ENCODE measurements at places on chromosomes 1 and 21.

DNA sequence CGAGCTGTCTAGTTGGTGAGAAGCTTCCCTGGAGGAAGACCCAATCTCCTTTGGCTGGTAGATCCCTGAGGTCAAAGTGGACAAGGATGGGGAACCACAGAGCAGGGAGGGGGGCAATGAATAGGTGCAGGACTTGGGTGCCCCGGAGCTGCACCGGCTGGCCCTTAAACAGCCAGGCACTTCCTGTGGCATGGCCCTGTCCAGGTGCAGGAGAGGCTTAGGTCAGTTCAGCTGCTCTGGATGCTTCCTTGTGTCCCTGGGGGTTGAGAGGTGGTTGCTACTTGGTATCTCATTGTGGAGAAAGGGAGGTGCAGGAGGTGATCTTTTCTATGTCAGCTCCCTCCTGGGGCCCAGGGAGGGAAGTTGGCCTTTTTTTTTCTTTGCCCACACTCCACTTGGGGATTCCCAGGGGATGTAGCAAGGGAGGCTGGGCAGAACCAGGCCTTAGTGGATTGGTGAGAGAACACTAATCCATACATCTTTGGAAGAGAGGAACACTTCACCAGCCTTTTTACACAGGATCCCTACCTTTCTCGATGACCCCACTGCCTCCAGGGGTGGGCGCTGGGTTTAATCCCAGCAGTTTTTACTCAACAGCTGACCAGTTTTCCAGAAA lies 1.2 kb upstream of the ST3GAL3 start:
- no peak for DNase-seq

DNA sequence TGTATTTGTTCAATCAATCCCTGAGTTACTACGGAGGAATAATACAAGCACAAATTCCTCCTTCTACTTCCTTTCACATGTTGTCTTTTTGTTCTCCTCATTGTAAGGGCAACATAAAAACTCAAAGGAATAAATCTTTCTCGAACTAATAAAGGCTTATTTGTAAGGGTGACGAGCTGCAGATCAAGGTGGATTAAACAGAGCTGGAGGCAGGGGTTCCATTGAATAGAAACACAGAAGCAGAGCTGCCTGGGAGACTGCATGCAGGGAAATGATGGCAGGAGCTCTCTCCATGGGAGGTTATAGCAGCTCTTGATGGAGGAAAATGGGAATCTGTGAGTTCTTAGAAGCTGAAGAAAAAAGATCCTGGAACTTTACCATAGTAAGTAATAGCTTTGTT lies 160.2 kb downstream of the CYYR1 start:
- DNase-seq = no peak

DNA sequence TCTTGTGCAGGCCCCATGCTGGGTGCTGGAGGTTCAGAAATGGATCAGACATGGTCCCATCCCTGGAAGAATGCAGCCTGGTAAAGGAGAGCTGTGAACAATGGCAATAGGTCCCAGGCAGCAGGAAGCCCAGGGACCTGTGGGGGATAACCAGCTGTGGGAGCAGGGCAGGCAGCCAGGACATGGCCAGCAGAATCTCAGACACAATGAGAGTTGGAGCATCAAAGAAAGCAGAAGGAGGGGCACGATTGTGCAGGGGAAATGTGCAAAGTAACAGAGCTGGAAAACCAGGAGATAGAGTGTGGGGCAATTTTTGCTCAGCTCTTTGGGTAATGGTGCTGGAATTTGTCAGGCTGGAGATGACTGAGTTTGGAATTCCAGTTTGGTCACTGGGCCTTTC lies 44.3 kb downstream of the C8B start:
- DNase-seq = no peak

- no peak for DNase-seq
Observed at GRCh38 chr1:198123133-198123532, 33.7 kb upstream of the NEK7 start.

- no peak for DNase-seq
Observed at GRCh38 chr1:13682444-13682843, 17.5 kb upstream of the PRDM2 start.

- DNase-seq = peak; percentile 7
Observed at GRCh38 chr1:206770531-206771337, at the start of gene IL19. IL19 (plus strand) TSS chr1:206770773; CDS start chr1:206836663, 65,890 bp downstream.

DNA sequence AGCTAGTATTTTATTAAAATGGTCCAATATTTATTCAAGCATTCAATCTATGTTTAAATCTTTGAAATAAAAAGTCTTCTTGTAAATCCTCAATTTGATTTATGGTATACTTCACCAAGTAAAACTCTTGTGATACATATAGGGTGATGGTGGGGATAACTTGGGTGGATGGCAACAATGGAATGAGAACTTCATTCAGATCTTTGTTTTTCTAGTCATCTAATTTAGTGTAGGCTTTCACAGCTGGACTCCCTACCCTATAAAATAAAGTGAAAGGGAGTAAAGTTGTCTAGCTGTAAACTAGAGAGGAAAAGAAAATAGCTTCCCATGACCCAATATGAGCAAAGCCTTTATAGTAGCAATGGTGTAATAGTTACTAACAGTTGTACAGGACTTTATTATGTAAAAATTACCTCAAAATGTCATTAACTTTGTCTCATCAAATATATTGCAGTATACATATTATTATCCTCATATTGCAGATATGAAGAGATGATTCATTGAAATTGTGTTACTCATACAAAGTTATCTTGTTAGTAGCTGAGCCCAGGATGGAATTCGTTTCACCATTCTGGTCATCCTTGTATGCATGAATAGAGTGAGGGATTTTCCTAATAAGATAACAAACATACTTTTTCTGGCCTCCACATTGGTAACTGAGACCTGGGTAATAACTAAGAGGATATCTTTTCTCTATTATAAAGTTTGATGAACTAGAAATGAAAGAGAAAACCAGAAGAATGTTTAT lies 1377.7 kb upstream of the ADGRL4 start:
- no peak for DNase-seq

DNA sequence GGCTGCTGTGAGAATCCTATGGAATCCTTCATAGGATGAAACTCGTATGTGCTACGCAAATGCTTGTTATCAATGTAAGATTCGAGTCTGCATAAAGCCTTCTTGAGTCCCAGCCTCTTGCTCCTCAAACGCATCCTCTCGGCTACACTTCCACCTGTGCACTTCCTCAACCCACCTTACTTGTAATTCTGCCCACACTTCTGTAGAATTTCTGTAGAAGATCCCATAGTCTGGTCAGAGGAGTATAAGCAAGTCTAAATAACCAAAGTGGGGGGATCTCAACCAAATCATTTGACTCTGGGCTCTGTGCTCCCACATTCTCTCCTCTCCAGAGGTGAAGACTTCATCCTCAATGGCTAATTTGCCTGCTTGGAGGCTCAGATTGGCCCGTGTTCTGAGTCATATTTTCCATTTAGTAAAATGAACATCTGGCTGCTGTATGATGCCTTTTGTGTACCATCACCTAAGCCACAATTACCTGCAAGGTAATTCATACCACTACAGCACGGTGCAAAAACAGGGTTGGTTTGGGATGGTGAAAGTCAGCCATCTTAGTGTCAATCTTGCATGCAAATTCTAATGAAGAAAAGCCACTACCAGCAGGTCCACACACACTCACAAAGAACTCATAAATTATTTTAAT lies 63.2 kb downstream of the ITPKB start:
- no peak for DNase-seq

GRCh38 chr1:203206129-203206687 lies 19.7 kb upstream of the CHI3L1 start:
- no peak for DNase-seq

DNA sequence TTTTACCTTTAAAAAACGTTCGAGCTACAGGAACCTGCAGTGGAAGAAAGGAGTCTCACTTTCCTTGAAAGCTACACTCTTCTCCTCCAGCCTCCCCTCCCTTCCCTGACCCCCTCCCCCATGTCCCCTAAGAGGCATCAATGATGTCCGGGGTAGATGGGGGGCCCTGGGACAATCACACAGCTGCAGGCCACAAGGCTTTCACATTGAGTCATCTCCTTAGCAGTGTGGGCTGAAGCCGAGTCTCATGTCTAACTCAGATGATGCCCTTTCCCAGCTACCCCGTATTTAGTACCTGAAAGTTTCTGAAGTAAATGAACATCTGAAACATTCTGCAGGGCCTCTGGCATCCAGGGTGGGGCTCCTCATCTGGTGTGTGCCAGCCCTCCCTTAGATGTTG lies 6.3 kb upstream of the GPR25 start:
- DNase-seq = no peak

DNA sequence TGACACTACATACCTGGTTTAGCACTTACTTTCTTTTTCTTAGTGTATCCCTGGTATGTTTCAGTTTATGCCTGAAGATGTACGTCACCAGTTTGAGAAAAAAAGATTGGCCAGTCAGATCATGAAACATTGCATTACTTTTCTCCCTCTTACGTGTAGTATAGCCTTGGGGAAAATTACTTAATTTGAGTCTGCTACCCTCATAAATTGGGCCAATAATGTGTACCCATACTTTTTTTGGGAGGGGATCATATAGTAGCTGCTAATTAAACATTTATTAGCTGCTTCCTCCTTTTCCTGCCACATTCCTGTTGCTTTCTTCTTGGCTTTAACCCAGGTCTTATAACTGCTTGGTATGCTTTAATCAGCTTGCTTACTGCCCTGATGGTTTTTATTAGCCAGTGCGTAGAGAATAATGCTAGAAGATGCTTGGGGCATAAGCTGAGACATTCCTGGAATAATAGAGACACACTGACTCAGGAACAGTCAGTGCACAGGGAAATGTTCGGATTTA lies 32.1 kb downstream of the RABGAP1L start:
- DNase-seq = no peak

- no peak for DNase-seq
Observed at GRCh38 chr1:231428377-231428776, 6.3 kb upstream of the EGLN1 start.

DNA sequence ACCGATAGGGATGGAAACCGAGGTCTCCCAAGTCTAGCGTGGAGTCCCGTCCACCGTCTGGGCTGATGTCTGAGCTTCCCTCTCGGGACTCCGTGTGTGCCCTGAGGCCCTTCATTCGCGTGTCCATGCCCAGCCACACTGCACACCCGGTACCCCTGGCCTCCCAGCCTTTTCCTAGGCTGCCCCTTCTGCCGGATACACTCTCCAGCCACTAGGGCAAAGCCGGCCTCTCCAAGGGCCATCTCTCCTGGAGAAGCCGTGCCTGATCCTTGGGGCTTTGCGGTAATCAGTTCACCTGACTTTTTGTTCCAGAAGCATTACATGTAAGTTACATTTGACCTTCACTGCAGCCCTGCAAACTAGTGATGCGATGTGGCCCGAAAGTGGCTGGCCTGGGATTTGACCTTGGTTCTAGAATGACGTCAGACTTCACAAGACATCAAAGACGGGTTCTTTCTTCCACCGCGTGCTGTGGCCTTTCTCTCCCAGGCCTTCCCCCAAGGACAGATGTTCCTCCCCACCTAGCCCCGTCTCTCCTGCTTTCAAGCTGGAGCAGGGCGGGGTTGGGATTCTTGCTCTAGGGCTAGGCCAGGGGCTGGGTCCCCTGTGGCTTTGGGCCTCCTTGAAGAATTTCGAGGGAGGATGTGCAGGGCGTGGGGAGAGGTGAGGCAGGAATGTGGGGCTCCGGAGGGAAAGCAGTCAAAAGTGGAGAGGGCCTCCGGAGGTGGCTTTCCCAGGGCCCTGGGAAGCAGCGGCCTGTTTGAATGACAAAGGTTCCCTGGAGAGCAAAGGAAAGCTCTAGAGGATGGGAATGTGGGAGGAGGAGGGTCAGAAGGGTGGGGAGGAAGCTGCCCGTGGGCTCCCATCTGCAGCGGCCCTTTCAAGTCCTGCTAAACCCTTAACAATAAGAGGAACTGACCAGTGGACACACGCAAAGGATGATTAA lies 49.7 kb upstream of the SLC2A1 start:
- no peak for DNase-seq

GRCh38 chr1:73623946-73624345 lies 574.0 kb downstream of the LRRIQ3 start:
- no peak for DNase-seq

DNA sequence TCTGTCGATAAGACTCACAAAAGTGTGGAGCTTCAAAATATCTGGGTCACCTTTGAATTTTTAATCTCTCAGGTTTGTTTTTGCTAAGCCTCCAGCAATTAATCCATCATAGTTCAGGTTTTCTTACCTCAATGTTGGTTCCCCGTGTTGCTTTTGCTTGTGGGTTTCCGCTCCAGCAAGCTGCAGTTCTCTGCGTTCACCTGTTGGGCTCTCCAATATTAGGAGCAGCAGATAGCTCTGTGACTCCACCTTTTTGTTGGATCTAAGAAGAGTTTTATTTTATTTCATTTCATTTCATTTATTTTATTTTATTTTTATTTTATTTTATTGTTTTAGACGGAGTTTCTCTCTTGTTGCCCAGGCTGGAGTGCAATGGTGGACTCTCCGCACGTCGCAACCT lies 335.5 kb downstream of the COL11A1 start:
- no peak for DNase-seq

GRCh38 chr1:110338309-110338885 lies 780 bp upstream of the RBM15 start:
- peak; percentile 99 for DNase-seq

DNA sequence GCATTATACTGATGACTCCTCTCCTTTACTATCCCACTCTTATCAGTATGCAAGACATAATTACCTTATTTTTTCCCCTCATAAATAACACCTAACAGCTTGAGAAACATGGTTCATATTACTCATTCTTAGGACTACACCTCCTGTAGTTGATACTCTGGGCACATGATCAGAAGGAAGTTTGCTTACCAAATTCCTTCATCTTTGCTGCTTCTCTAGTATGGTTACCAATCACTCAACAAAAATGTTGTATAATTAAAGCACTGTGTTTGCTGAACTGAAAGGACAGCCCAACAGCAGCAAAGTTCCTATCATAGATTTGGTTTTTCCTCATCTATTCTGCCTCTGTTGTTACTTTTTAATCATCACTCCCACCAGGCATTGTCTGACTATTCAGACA lies 586.3 kb downstream of the LRRIQ3 start:
- DNase-seq = no peak

DNA sequence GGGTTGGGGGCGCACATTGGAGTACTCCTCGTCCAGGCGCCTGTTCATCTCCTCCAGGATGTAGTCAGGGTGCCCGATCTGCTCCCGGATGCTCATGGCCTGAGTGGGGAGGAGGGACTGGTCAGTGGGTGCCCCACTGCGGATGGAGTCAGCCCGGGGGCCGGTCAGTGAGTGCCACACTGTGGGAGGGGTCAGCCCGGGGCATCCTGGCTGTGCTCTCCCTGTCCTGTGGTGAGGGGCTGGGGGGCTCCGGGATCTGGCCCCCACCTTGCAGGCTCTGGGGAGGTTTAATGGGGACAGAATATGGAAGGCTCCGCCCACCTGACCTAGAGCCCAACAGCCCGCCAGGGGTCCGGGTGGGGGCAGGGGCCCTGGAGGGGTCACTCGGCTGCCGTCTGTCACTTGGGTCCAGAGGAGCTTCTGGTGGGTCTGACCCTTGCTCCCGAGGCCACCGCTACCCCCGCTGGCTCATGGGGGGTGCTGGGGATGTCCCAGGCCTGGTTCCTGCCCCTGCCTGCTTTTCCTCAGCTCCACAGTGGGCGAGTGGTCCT lies 8.8 kb downstream of the PRXL2B start:
- DNase-seq = no peak

GRCh38 chr1:235207209-235207565 lies 46.1 kb upstream of the RBM34 start:
- no peak for DNase-seq
